ENCODE measurements at places on chromosomes 5 and 9.
A peak's percentile ranks its signal among the peaks of the same experiment; 100 is the strongest.

DNA sequence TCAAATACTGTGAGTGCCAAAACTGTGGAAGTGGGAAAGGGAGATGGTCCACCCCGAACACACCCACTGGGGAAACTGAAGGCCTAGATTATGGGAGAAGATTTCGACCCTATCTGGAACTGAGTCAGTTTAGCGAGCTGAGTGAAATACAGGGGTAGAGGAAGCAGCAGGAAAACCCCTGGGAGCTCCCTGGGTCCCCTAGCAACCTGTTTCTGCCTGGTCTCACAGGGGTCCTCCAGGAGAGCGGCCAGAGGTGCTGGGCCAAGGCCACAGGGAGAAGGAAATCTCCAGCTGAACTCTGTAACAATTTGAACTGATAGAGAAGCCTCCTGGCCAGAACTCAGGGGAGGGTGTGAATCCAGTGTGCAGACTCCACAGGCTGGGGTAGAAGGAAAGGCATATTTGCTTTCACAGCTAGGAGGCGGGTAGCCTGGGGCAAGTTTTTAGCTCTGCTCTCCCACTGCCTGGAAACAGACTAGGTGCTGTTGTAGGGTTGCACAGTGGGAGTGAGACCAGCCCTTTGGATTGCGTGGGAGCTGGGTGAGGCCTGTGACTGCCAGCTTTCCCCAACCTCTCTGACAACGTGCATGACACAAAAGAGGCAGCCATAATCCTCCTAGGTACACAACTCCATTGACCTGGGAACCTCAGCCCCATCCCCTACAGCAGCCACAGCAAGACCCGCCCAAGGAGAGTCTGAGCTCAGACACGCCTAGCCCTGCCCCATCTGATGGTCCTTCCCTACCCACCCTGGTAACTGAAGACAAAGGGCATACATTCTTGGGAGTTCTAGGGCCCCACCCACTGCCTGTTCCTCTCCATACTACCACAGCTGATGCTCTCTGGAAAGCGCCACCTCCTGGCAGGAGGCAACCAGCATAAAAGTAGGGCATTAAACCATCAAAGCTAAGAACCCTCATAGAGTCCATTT, 78.8 kb upstream of the GPBP1 start:
- no peak for DNase-seq

DNA sequence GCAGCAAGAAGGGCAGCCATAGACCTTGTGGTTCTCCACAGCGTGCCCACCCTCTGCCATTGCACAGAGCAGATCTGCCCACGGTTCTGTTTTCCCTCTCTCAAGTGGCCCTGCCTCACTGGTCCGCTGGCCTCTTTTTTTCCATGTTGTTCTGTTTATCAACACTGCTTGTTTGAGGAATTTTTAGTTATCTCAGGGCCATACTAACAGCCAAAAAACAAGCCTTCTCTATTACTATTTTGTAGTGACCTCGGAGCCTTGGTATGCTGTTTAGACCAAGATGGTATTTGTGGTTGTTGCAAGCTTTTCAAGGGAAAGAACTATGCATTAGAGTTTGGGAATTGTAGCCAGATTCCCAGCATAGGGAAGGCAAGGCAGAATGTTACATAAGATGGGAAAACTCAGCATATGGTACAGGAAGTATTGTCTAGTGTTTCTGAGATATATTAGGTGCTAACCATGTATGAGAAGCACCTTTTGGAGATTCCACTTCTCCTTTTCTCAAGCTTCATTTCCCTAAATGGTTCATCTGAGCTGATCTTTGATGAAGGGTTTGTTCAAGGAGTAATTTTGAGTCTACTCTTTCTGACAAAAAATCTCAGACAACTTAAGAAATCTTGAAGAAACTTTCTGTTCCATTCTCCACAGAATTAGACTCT, 54.3 kb downstream of the NUP214 start:
- DNase-seq: no peak

GRCh38 chr9:76352026-76352620, 42.1 kb downstream of the RFK start:
- no peak for DNase-seq

GRCh38 chr5:149133795-149134777, 7.2 kb upstream of the ABLIM3 start:
- no peak for DNase-seq

DNA sequence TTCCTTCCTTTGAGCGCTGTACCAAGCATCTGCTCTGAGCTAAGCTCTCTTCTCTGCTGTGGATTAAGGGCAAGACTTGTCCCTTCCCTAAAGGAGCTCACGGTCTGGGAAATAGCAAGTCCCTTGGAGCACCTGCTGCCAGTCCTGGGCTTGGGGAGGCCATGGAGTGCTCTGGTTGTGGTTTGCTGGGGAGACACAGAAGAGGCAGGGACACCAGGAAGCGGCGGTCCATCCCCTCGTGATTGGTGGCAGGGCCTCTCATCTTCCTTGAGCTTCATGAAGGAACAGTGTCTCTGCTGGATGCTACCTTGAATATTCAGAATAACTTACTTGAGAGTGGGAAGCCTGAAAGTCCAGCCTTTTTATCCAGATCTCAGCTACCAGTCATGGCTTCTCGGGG, 35.3 kb downstream of the COL5A1 start:
- no peak for DNase-seq

DNA sequence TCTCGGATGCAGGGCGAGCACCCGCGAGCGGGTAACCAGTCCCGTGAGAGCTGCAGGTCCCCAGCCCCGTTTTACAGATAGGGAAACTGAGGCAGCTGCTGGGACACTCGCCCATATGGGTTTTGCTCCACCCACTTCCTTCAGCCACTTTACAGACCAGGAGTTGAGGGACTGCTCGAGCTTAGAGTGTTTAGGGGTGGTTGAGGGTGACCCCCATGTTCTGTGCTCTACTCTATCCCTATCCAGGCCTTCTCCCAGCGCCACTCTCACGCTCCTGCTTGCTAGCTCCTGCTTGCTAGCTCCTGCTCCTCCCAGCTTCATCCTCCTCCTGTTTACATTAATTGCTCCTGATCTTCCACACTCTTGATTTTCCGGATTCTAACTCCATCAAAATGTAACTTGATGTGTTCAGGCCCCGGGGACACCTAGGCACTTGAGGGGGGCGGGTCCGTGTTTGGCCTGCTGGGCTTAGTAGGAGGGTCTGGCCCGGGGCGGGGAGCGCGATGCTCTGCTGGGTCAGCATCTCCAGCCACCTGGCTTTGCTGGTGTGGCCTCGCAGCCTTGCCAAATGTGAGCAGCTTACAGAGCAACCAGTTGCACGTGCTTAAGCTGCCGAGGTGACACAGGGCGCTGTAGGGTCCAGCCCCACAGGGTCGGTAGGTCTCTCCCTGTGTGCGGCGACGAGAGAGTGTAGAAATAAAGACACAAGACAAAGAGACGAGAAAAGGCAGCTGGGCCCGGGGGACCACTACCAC, 1.5 kb upstream of the PTGES2 start:
- DNase-seq: no peak

DNA sequence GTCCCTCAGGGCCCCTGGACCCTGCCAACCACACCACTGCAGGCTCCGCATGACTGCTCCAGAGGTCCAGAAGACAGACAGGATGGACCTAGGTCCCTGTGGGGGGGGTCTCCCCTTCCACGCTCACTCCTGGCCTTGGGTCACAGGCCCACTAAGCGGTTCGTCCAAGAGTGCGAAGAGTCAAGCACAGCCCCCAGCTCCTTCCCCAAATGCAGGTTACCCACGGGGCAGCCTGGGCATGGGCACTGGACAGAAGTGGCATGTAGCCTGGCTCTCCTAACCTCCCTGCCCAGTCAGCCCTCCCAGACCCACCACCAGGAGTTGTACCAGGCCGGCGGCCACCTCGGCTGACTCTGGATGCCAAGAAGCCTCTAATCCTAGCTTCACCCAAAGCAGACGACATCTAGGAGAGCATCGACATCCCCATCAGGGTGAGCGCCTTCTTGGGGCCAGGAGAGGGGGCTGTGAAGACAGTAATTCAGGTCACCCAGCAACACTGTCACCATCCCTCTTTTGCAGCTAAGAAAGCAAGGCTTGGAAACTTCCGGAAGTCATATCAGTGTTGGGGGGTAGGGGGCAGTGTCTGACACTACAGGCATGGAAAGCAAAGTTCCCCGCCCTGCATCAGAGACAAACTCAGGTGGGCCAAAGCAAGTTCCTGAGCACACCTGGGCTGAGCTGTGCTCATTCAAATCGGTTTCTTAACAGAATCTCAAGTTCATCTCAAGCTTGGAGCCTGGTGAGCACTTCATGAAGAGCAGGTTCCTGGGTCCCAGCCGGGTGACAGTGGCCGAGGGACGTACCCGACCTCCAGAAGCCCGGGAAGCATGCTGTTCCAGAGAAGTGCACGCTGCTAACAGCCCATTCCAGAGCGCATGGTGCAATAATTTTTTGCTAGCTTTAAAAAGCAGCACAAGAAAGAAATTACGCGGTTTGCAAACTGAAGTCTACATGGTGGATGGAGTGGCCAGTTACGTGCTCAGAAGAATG, 68.7 kb downstream of the SEMA4D start:
- peak; percentile 35 for DNase-seq

GRCh38 chr5:119239119-119239417, 116.8 kb upstream of the TNFAIP8 start:
- no peak for DNase-seq

- DNase-seq: no peak
Observed at GRCh38 chr5:76688836-76689235, 27.1 kb upstream of the F2R start.

DNA sequence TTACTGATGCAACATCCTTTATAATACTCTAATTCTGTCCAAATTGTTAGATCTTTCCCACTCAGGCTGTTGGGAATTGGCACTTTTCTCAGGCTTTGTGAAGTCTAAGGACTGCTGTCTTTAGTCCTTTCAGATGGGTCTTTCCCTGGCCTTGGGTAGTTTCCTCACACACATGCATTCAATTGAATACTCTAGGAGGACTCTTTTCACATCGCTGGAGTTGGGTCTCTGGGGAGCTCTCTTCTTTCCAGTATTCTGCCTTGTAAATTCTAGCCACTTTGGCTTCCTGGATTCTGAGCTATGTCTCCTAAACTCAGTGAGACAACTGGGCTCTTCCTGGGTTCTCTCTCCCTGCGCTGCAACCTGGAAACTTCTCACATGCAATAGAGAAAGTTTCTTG, 215.5 kb downstream of the SNX18 start:
- no peak for DNase-seq

DNA sequence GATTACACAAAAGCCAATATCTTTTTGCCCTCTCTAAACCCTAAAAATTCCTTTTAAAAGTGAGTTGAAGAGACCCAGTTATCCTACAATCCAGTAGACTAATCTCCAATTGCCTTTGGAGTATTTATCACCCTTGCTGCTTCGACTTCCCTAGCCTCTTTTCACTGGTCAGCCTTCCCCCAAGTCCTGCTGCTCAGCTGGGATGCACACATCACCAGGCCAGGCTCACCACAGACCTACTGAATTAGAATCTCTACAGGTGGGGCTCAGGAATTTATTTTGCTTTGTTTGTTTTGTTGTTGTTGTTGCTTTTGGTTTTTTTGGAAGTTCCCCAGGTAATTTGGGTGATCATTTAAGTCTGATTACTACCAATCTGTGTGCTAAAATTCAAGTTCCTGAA, 11.6 kb upstream of the FOXD1 start:
- no peak for DNase-seq

GRCh38 chr5:122478741-122479442, 166.9 kb downstream of the SNCAIP start:
- DNase-seq: no peak

DNA sequence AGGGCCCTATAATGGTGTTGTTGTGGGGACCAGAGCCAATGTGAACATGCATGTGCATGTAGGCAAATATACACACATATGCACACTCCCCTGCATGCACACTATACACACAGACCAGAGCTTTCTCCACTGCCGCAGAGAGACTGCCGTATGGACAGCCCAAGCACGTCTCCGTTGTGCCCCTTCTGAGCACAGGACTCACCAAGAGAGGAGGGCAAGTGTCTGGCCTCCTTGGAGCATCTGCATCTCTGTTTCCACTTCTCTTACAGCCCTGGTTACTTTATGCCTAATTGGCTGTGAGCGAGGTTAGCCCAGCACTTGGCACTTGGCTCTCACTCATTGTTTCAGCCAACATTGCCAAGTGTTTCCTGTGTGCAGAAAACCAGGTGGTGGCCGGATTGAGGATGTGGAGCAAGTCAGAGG, 30.4 kb downstream of the CSF2 start:
- no peak for DNase-seq

DNA sequence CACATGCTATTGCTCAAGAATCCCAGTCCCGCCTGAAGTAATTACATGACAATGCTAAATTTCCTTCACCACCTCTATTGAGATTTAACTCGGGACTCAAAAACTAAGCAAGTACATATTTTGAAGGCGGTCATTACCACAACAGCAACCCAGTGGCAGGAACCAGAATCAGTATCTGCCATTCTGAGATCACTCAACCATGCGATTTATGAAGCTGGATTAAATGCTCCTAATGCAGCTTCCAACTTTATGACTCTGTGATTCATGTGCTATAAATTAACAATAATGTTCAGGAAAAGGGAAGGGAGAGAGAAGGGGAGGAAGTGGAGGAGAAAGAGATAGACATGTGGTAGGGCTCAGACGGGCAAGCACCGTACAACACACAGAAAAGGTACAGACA, 194.7 kb downstream of the DNAH5 start:
- DNase-seq: no peak

DNA sequence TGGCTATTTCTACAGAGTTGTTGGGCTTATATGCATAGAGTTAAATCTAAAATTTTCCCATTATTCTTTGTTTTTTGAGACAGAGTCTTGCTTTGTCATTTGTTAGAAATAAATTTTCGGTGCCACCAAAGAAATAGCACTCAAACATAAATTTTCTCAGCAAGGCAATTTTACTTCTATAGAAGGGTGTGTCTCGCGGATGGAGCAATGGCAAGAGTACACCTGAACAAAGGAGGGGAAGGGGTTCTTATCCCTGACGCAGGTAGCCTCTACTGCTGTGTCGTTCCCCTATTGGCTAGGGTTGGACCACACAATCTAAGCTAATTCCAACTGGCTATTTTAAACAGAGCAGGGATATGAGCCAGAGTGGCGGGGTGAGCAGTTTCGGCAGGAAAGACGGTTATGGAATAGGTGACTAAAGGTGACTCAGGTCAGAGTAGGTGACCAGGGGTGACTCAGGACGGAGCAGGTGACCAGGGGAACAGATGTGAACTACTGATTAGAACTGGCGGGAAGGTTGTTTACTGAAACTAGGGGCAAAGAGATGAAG, 57.2 kb downstream of the C9orf85 start:
- DNase-seq: no peak

GRCh38 chr5:25150819-25151218, 506.0 kb upstream of the CDH10 start:
- no peak for DNase-seq

DNA sequence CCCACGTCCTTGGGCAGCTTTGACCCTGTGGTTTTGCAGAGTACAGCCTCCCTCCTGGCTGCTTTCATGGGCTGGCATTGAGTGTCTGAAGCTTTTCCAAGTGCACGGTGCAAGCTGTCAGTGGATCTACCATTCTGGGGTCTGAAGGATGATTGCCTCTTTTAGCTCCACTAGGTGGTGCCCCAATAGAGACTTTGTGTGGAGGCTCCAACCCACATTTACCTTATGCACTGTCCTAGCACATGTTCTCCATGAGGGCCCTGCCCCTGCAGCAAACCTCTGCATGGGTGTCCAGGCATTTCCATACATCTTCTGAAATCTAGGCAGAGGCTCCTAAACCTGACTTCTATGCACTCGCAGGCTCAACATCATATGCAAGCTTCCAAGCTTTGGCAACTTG, 644.2 kb upstream of the CDH9 start:
- no peak for DNase-seq

- DNase-seq: no peak
Observed at GRCh38 chr5:675871-676698, 17.1 kb downstream of the TPPP start.

- DNase-seq: no peak
Observed at GRCh38 chr9:123686829-123687192, 243.1 kb downstream of the DENND1A start.
